ENCODE measurements at places on chromosomes 1 and 21. TPM values are rescaled to one million over a fixed set of nuclear protein-coding genes. Genes with fewer than 3 reads are reported as not detected.

Gene SOAT1
- total RNA-seq, result 28.1 TPM

Gene SEMA4A
- total RNA-seq, result 1.0 TPM

Gene NHLH2
- total RNA-seq, result 0.07 TPM

Gene ORC1
- total RNA-seq, result 19.2 TPM

Gene S100A7
- total RNA-seq, result not detected

Gene PPIAL4G
- not detected for total RNA-seq

Gene IGSF3
- total RNA-seq, result 0.27 TPM

Gene FAM72A
- 5.3 TPM for total RNA-seq

Gene GJA9
- not detected for total RNA-seq

Gene ZSWIM5
- 0.65 TPM for total RNA-seq

Gene WNT9A
- total RNA-seq, result 1.1 TPM

Gene FNDC5
- total RNA-seq, result 0.13 TPM

Gene THEMIS2
- total RNA-seq, result 2.7 TPM

Gene SAMD13
- total RNA-seq, result 2.8 TPM

Gene ADAMTS5
- total RNA-seq, result 0.07 TPM

Gene ETV3L
- total RNA-seq, result not detected

Gene RHBDL2
- 0.22 TPM for total RNA-seq

Gene GBP6
- not detected for total RNA-seq

Gene ANGPTL3
- total RNA-seq, result not detected

Gene DCDC2B
- not detected for total RNA-seq

Gene TGFB2
- 2.8 TPM for total RNA-seq

Gene COL11A1
- not detected for total RNA-seq

Gene ZNF648
- not detected for total RNA-seq

Gene ANKRD45
- 0.22 TPM for total RNA-seq

Gene GJB5
- total RNA-seq, result not detected

Gene LAX1
- total RNA-seq, result 0.13 TPM

Gene KLHL21
- 31.5 TPM for total RNA-seq

Gene SLC1A7
- total RNA-seq, result not detected

Gene B3GALT5
- not detected for total RNA-seq

Gene KRTAP8-1
- total RNA-seq, result not detected

Gene DFFB
- total RNA-seq, result 8.1 TPM

Gene RPL5
- 1,517 TPM for total RNA-seq

Gene OXCT2
- total RNA-seq, result 1.6 TPM

Gene BACE2
- 143 TPM for total RNA-seq

Gene DYNLT4
- total RNA-seq, result 0.22 TPM

Gene GBP4
- 3.6 TPM for total RNA-seq

Gene DNAH14
- 2.9 TPM for total RNA-seq

Gene FAM3B
- total RNA-seq, result not detected
